ENCODE measurements at places on chromosomes 13 and 19.

DNA sequence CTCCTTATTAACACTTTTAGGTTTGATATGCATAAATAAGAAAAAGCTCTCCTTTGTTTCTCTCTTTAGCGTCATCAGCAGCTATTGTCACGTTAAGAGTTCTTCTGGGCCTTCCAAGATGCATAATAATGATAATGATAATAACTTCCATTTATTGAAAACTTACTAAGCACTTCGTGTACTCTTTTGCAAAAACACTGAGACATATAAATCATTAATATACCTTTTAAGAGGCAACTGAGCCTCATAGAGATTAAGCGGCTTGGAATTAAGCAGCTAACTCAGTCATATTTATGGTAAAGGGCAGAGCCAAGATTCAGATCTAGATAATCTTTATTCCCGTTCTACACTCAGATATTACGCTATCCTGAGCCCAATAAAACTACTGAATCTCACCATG, 1105.1 kb downstream of the OLFM4 start:
- no peak for DNase-seq

GRCh38 chr13:69485991-69486592, 621.5 kb upstream of the ATXN8OS start:
- DNase-seq = no peak

DNA sequence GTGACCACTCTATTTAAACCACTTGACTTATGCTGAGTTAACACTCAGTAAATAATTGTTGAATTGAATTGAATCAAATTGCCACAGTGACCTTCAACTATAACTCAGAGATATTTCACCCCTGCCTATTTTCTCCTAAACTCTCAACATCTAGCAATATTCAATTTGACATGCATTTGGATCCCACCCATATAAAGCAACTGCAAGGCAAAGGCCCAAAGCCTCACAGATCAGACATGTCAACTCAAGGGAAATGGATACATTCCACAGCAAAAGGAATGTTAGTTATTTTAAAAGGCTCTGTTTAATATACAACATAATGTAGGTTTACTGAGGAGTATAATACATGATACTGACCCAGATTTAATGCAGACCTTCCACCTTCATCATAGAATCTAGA, 107.4 kb downstream of the KCTD12 start:
- no peak for DNase-seq

DNA sequence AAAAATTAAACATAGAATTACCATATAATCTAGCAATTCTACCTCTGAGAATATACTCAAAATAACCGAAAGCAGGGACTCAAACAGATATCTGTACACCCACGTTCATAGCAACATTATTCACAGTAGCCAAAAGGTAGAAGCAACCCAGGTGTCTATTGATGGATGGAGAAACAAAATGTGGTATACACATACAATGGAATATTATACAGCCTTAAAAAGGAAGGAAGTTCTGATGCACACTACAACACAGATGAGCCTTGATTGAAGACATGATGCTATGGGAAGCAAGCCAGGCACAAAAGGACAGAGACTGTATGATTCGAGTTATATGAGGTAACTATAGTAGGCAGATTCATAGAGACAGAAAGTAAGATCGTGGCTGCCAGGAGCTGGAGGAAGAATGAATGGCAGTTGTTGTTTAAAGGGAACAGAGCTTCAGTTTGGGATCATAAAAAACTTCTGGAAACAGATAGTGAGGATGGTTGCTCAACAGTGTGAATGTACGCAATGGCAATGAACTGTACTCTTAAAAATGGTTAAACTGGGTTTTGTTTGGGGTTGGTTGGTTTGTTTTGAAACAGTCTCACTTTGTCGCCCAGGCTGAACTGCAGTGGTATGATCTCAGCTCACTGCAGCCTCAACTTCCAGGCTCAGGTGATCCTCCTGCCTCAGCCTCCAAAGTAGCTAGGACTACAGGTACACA, 47.5 kb downstream of the ZIC5 start:
- DNase-seq = no peak

DNA sequence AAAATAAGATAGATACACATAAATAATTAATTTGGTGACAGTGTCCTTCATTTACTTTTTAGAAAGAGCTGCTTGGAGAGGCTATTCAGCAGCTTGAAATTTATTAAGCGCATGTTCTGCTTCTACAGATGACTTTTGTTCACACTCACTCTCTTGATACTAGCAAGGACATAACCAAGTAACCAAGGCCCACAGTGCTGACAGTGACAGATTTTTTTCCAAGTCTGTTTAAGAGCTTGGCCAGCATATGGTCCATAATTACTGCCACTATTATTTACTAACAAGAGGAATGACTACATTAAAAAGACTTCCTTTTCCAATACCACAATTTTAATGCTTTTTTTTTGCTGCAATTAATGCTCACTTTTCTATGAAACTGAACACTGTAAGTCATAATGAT, 673.7 kb upstream of the MIR17HG start:
- no peak for DNase-seq

- DNase-seq = no peak
These were observed 561.7 kb downstream of the DIAPH3 start for GRCh38 chr13:59601993-59602392.

DNA sequence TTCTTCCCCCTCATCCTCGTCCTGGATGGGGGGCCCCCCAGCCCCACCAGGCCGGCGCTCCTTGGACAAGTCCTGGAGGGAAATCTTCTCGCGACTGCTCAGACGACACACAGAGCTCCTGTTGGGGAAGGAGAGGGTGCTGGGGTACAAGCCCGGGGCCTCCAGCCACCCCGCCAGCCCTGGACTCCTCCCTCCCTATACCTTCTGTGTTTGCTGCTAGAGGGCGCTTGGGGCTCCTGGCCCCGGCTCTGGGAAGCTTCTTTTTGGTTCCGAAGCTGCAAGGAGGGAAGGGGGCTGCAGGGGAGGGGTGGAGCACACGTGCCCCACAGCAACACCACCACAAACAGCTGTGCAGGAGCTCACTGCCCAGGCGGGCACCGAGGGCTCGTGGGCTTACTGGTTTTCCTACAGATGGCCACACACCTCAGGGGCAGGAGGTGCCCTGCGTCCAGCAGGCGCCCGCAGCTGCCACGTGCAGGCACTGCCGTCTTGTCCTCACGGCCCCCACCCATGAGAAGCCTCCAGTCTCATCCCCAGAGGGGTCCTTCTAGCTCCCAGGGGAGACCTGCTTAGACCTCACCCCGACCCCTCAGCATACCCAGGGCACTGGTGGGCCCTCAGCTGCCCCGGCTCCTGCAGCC, 20.5 kb downstream of the EPS8L1 start:
- no peak for DNase-seq

DNA sequence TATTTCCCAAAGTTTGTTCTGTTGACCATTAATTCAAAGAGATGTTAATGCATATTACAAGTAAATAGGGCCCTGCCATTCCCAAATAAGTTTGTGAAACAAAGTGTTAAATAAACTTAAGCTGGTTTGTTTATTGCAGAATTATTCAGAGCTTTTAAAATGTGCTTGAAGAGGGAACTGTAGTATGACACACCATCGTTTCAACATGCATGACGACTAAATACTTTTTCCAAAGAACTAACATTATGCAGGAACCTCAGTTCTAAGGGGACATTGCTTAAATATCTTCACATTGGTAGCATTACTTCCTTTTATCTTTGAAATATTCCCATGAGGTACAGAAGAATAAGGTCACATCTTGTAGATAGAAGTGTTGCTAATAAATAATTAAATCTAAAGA, 14.6 kb downstream of the LHFPL6 start:
- DNase-seq = no peak

GRCh38 chr19:2962018-2962670, 15.2 kb upstream of the TLE6 start:
- peak; percentile 71 for DNase-seq

DNA sequence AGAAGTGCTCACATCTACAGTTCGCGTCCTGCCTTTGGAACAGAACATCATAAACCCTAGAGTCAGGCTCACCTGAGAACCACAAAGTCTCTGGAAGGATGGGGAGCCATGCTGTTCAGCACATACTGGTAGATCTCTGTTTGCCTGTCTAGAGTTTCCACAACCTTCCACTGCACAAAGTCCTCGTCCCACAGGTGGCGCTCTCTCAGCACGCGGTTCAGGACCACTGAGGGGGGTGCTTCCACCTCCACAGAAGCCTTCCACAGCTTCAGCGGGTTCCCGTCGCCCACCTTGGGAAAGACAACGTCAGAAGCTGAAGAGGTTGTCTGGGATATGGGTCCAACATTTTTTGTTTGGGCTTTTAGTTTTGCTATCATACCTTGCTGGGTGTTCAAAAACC, 93.6 kb downstream of the KL start:
- no peak for DNase-seq

DNA sequence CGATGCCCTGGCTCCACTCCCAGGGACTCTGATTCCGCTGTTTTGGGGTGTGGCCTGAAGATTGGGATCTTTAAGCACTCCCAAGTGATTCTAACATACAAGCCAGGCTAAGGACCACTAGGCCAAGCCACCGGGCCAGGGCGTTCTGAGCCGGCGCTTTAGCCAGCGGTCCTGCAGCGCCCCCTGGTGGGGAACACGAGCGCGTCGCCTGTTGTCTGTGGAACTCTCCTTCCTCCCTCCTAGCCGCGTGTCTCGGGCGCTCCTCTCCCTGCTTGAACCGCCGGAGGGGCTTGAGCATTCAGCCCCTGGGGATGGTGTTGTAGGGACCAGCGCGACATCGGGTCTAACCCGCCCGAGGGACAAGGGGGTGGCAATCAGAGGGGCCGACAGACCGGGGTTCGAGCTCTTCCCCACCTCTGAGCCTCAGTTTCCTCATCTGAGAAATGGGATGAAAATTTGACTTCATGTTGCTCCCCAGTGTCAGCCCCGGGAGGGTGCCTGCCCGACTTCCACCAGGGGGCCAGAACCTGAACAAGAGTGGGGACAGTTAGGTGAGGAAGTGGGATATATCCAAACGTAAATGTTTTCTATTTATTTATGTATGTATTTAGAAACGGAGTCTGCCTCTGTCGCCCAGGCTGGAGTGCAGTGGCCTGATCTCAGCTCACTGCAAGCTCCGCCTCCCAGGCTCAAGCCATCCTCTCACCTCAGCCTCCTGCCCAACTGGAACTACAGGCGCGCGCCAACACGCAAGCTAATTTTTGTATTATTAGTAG, 18.0 kb upstream of the PNMA8B start:
- DNase-seq = peak; percentile 93

DNA sequence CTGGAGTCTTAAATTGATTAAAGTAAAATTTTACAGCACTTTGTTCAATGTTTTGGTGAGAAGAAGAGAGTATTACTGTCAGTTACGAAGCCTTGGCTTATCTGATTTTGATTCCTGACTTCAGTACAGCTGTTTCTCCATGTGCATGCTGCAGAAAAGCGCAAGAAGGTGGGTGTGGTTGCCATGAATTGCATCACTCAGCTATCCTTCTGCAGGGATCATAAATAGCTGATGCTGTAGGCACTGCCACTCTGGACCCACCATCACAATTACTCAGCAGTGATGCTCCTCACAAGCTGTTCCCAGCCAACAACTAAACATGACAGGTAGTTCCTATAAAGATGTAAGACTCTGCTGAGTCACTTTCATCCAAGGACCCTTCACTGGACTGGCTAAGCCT, 321.2 kb downstream of the IRS2 start:
- DNase-seq = no peak

DNA sequence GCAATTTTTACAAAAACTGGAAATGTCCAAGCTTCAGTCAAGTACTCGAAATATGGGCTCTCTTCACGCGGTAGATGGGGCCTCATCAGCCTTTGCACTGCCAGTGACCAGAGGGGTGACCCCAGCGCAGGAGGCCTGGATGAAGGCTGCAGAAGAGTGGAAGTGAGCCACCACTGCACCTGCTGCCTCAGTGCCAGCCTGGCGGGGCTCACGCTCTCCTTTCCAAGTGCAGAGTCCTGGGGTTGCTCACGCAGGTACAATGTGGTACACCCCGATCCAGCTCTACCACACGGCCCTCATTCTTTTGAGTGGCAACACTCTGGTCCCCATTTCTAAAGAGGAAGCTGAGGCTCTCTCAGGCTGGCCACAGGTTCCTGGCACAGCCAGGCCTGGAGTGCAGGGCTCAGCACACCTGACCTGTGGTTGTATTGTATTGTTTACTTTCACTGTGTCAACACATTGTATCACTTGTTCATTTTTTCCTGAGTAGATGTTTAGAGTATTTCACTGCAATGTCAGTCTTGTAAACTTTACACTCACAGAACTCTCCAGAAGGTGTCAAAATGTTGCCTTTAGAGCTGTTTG, 97.3 kb upstream of the SOX1 start:
- no peak for DNase-seq

DNA sequence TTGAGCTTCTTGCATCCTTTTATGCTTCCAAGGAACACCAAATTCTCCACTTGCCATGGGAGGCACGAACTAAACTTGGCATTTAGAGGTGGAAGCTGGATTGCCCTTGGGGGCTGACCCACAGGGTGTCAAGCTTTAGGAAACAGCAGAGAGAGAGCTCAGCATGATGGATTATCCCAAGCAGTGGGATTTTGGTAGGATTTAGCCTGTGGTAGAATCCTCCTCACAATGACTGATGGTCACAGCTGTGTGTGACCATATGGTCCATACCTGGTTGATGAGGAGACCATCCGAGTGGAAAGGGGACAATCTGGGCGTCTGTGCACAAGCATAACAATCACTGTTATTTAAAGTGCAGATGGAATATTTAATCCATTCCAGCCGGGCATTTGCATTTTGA, 40.1 kb upstream of the PSG9 start:
- no peak for DNase-seq

DNA sequence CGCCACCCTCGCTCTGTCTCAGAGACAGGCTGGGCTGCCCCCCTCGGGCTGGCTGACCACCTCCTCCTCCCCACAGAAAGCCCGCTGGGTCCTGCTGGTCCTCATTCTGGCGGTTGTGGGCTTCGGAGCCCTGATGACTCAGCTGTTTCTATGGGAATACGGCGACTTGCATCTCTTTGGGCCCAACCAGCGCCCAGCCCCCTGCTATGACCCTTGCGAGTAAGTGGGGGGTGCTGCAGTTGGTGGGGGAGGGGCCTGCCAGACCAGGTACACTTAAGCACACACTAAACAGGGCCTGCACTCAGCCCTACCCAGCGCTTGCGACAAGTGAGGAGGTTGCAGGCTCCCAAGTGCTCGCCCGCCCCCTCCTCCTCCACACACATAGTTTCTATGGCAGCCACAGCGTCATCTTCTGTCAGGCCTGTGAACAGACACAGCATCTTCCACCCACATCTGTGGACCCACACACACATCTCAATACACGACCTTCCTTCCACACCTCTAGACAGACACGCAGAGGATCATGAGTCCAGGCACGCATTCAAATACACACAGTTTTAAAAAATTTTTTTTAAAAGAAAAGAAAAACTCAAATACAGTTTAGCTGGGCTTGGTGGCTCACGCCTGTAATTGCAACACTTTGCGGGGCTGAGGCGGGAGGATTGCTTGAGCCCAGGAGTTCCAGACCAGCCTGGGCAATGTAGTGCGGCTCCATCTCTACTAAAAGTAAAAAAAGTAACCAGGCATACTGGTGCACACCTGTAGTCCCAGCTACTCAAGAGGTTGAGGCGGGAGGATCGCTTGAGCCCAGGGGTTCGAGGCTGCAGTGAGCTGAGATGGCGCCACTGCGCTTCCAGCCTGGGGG, 18.4 kb downstream of the PLD3 start:
- no peak for DNase-seq

DNA sequence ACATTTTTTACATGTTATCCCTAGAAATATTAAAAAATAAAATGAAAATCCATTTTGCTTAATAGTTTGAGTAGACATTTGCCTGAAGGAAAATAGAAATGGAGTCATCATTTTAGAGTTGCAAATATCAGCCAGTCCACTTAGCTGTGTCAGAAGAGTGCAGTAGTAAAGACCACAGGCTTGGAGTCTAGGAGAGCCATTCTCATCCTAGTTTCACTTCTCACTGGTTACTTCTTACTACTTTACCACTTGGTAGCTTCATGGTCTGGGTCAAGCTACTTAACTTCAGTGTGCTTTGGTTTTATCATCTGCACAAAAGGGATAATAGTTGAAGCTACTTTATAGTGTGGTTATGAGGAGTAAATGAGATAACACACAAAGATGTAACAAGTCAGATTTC, 286.5 kb upstream of the NBEA start:
- DNase-seq = no peak

Measured in activated naive CD4-positive, alpha-beta T cell treated with anti-CD3 and anti-CD28 coated beads, Interleukin-2, amount 50 U/mL, for 72 hours (primary cell).